ENCODE measurements at places on chromosomes 6 and 20.

- no peaks in the 10 kb centered on the region for H3K36me3 ChIP-seq
- no peak overlapping the region for H3K4me3 ChIP-seq
- H3K27ac ChIP-seq: no peak overlapping the region
- no peaks in the 10 kb centered on the region for H3K4me1 ChIP-seq
- no peak for DNase-seq
These were observed 172.8 kb upstream of the ZFP64 start for GRCh38 chr20:52364405-52364804.

DNA sequence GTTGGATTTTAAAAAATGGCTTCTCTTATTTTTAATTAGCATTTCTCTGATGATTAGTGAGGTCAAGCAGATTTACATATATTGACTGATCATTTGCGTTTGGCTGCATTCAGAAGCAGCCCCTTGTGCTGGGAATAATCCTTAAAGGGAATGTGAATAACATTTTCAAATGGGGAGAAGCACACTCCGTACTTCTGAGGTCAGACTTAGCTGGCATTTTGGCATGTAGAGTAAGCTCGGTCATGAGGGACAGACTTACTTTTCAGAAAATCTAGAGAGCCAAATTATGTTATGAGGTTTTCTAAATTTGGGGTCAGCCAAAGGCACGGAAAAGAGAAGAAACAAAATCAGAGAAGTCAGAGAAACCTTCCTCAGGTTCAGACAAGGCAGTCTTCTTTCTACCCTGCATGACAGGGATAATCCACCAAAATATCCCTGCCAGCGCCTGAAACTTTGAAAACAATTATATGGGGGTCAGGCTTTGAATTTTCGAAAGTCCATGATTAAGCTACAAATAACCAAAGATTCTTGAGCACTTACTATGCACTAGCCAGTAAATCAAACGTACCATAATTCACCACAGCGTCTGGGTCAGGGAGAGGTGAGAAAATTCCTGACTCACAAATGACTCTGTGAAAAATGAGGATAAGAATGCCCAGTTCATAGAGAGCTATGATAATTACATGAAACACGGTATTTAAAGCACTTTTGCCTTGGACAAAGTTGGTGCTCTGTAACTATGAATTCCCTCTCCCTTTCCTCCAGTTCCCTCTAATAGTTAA, 44.9 kb downstream of the ADAT2 start:
- H3K4me3 ChIP-seq: no peak overlapping the region
- no peaks in the 10 kb centered on the region for H3K36me3 ChIP-seq
- no peak for DNase-seq
- H3K27me3 ChIP-seq: no peaks in the 10 kb centered on the region

DNA sequence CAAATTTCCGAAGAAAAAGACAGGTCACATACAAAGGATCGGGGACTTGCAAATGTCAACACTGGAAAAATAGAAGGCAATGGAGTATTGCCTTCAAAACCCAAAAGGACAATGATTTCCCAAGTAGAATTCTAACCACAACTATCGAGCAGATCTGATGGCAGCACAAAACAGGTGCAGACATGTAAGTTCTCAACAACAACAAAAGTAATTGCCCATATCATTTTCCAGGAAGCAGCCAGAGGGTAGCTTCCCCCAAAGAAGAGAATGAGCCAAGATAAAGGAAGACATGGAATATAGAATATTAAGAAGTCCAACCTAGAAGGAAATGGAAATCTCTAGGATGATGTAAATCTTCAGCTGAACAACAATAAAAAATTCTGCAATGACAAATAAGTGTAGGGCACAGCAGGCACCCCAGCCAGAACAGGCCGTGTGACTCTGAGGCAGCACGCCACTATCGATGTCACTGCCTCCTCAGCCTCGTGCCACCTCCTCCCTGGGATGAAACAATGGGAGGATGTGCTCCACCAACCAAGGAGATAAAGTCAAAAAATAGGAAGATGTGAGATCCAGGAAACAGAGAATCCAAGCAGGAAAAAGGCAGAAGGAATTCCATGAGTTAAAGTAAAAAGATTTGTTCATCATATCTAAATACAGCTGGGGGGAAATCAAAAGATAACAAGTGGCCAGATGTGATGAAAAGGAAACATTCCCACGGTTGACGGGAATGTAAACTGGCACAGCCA, 34.1 kb downstream of the SERPINB1 start:
- no peak overlapping the region for H3K27ac ChIP-seq
- H3K4me3 ChIP-seq: no peak overlapping the region
- H3K27me3 ChIP-seq: no peaks in the 10 kb centered on the region
- H3K36me3 ChIP-seq: no peaks in the 10 kb centered on the region

- H3K4me3 ChIP-seq: no peak overlapping the region
- H3K27ac ChIP-seq: no peak overlapping the region
- no peak for DNase-seq
- no peaks in the 10 kb centered on the region for H3K36me3 ChIP-seq
- H3K4me1 ChIP-seq: peaks cover 18% of the 10 kb centered on the region
These were observed 230.9 kb downstream of the FOXC1 start for GRCh38 chr6:1840491-1841121.

GRCh38 chr6:158631678-158632537, 12.6 kb downstream of the DYNLT1 start:
- H3K27me3 ChIP-seq: no peaks in the 10 kb centered on the region
- H3K27ac ChIP-seq: no peak overlapping the region
- no peak overlapping the region for H3K4me3 ChIP-seq
- H3K36me3 ChIP-seq: peaks cover 94% of the 10 kb centered on the region
- DNase-seq: no peak

- no peaks in the 10 kb centered on the region for H3K27me3 ChIP-seq
- H3K4me1 ChIP-seq: no peaks in the 10 kb centered on the region
- no peak for DNase-seq
- no peaks in the 10 kb centered on the region for H3K36me3 ChIP-seq
- H3K4me3 ChIP-seq: no peak overlapping the region
These were observed 3.5 kb upstream of the MEP1A start for GRCh38 chr6:46789434-46790354.

DNA sequence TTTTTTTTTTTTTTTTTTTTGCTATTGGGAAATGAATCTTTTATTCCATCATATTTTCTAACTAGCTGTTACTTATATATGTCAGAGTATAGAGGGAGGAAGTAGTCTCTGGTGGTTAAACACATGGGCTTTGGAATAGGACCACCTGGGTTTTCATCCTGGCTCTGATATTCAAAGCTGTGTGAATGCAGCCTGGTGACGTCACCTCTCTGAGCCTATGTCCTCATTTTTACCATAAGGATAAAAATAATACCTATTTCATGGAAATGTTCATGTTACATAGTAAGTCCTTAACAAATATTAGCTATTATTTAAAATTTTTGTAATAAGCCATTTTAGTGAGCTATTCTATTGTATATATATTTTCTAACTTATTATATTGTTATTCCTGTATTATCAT, 58.8 kb upstream of the TOX2 start:
- H3K4me1 ChIP-seq: no peaks in the 10 kb centered on the region
- no peak overlapping the region for H3K27ac ChIP-seq
- no peak for DNase-seq
- no peaks in the 10 kb centered on the region for H3K27me3 ChIP-seq

- no peaks in the 10 kb centered on the region for H3K27me3 ChIP-seq
- DNase-seq: no peak
- H3K36me3 ChIP-seq: peaks cover 32% of the 10 kb centered on the region
- H3K4me3 ChIP-seq: no peak overlapping the region
These were observed 7.1 kb downstream of the KIF13A start for GRCh38 chr6:17980329-17980728.

DNA sequence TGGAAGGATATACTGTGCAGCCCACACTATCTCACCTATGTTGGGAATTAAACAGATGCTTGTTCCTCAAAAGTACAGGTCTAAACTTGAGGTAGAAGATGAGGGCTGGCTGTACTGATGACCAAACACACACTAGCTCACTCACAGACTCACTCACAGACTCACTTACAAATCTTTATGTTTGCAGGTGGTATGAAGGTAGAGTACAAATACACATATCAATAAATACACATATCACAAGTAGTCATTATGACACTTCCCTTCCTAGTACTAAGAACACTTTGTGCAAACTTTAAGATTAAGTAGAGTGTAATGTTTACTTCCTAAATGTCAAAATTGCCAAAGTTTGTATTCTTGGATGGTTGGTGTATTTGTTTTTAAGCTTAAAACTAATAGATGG, 155.4 kb upstream of the KCNQ5 start:
- H3K36me3 ChIP-seq: no peaks in the 10 kb centered on the region
- no peak for DNase-seq
- no peaks in the 10 kb centered on the region for H3K27me3 ChIP-seq
- no peak overlapping the region for H3K4me3 ChIP-seq
- H3K4me1 ChIP-seq: no peaks in the 10 kb centered on the region

GRCh38 chr6:11230158-11231107, 2.0 kb downstream of the NEDD9 start:
- H3K27me3 ChIP-seq: no peaks in the 10 kb centered on the region
- H3K4me1 ChIP-seq: peaks cover 15% of the 10 kb centered on the region
- no peak overlapping the region for H3K4me3 ChIP-seq
- no peak for DNase-seq
- H3K36me3 ChIP-seq: no peaks in the 10 kb centered on the region

DNA sequence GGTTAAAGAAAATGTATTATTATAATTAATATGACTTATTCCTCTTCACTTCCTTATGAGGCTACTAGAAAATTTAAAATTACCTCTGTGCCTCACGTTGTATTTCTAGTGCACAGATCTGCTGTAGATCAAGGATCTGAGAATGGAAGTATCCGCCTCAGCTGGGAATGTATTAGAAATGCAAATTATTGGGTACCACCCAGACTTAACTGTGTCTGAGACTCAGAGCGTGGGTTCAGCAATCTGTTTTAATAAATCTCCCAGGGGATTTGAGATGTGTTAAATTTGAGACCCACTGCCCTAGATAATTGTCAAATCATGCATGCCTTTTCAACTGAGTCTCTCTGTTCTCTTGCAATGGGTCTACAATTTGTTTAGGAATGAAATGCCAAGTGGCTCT, 658.0 kb upstream of the NOX3 start:
- no peaks in the 10 kb centered on the region for H3K4me1 ChIP-seq
- H3K36me3 ChIP-seq: no peaks in the 10 kb centered on the region
- DNase-seq: no peak
- H3K27me3 ChIP-seq: no peaks in the 10 kb centered on the region

- H3K36me3 ChIP-seq: no peaks in the 10 kb centered on the region
- no peaks in the 10 kb centered on the region for H3K27me3 ChIP-seq
- H3K27ac ChIP-seq: no peak overlapping the region
These were observed 25.5 kb upstream of the CST1 start for GRCh38 chr20:23776067-23776771.

DNA sequence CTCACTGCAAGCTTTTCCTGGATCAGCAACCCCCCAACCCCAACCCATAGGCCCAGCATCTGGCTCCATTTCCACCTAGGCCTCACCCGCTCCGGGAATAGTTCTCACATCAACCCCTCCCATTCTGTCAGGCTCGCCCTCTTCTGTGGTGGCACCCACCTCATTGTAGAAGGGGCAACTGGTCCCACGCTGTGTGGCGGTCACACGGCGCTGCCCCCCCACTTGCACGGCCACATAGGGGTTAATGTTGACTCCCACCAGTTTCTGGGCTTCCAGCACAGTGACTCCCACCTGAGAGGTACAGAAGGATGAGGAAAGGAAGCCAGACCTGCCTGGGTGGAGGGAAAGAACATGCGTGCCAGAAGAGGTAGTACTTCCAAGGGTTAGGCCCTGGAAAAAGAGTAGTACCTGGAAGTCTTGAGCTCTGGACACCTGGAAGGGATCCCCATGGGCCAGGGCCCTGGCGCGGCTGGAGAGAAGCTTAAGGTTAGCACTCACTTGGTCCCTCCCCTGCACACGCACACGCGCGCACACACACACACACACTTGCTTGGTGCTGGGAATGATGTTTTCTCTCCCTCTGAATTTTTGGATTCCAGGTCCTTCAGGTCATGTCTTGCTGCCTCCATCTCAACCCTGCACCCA, 12.7 kb upstream of the SPAG4 start:
- H3K36me3 ChIP-seq: no peaks in the 10 kb centered on the region
- no peak overlapping the region for H3K4me3 ChIP-seq
- H3K27me3 ChIP-seq: peaks cover 80% of the 10 kb centered on the region
- no peak overlapping the region for H3K27ac ChIP-seq

GRCh38 chr20:3911956-3912355, 22.8 kb downstream of the PANK2 start:
- H3K4me3 ChIP-seq: no peak overlapping the region
- H3K4me1 ChIP-seq: no peaks in the 10 kb centered on the region
- no peaks in the 10 kb centered on the region for H3K27me3 ChIP-seq

GRCh38 chr6:99912657-99913056, 81.4 kb downstream of the MCHR2 start:
- DNase-seq: no peak
- H3K4me3 ChIP-seq: no peak overlapping the region
- no peak overlapping the region for H3K27ac ChIP-seq
- H3K36me3 ChIP-seq: no peaks in the 10 kb centered on the region
- H3K4me1 ChIP-seq: no peaks in the 10 kb centered on the region

DNA sequence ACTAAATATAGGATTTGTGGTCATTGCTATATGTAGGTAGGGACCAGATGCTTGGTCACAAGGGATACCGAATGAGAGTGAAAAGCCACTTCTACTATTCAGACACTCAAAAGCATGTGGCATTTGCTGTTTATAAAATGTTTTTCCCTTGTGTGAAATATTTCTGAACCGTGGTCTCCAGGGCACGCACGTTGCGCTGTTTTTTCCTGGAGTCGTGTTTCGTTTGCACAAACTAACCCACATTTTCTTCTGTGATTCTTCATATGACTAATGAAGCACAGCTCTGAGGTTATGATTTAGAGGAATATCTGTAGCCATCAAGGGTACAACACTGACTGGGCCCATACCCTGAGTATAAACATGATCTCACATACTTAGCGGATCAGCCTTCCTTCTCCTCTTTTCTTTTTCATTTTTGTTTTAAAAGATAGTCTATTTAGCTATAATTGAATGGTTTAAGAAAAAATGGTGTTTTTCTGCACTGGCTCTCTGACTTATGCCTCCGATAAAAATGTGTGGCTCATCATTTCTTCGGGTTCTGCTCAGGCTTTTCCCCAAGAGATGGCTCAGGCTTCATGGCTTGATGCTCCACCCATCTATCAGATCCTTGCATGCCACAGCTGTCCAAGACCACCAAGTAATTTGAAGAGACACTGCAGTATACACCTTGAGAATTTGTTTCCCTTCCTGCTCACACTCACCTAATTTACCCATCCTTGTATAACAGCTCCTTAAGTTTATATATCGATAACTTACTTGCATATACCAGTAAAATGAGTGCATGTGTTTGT, 59.9 kb upstream of the HBS1L start:
- no peaks in the 10 kb centered on the region for H3K36me3 ChIP-seq
- H3K27ac ChIP-seq: no peak overlapping the region
- no peak for DNase-seq

- H3K36me3 ChIP-seq: no peaks in the 10 kb centered on the region
- H3K4me1 ChIP-seq: no peaks in the 10 kb centered on the region
- H3K27me3 ChIP-seq: no peaks in the 10 kb centered on the region
These were observed 205.3 kb downstream of the EYA2 start for GRCh38 chr20:47099825-47100441.

All from neuronal stem cell (in vitro differentiated cells).